Hepatocyte (in vitro differentiated cells): ENCODE measurements at places on chromosomes 1 and 21. TPM values are rescaled to one million over a fixed set of nuclear protein-coding genes. Genes with fewer than 3 reads are reported as not detected.

GPX7 gene
- 56.4 and 58.0 TPM in 2 replicates for polyA plus RNA-seq

CYP2J2 gene
- polyA plus RNA-seq: 2.7 and 6.1 TPM in 2 replicates

MYCL gene
- 7.3 and 7.8 TPM in 2 replicates for polyA plus RNA-seq

TMEM222 gene
- 55.3 and 57.1 TPM in 2 replicates for polyA plus RNA-seq

DRAXIN gene
- polyA plus RNA-seq: 0.28 TPM in 1 of 2 replicates, not detected in the other

KRTAP10-12 gene
- polyA plus RNA-seq: not detected in 2 replicates

ATAD3A gene
- 46.7 and 49.4 TPM in 2 replicates for polyA plus RNA-seq

NUP210L gene
- polyA plus RNA-seq: not detected in 2 replicates

CTSK gene
- 26.6 and 37.3 TPM in 2 replicates for polyA plus RNA-seq

GRCh38 chr1:110615548-110616130, 9.5 kb upstream of the KCNA2 start:
- peaks cover 4% of the 10 kb centered on the region for H3K4me1 ChIP-seq
- H3K27me3 ChIP-seq: peaks cover 41% of the 10 kb centered on the region
- H3K4me3 ChIP-seq: no peak overlapping the region
- peak; percentile 82 for DNase-seq
- H3K36me3 ChIP-seq: no peaks in the 10 kb centered on the region
- H3K27ac ChIP-seq: no peak overlapping the region

GRCh38 chr1:160063176-160063575, 6.8 kb downstream of the KCNJ10 start:
- no peak overlapping the region for H3K4me3 ChIP-seq
- no peak overlapping the region for H3K27ac ChIP-seq
- H3K27me3 ChIP-seq: peaks cover 5% of the 10 kb centered on the region
- DNase-seq: no peak
- no peaks in the 10 kb centered on the region for H3K4me1 ChIP-seq

GRCh38 chr1:6634371-6635052, 9.8 kb downstream of the THAP3 start:
- DNase-seq: peak; percentile 67
- H3K4me3 ChIP-seq: no peak overlapping the region
- no peaks in the 10 kb centered on the region for H3K36me3 ChIP-seq
- H3K4me1 ChIP-seq: no peaks in the 10 kb centered on the region
- no peak overlapping the region for H3K27ac ChIP-seq

- H3K4me3 ChIP-seq: no peak overlapping the region
- no peak for DNase-seq
- H3K4me1 ChIP-seq: peaks cover 23% of the 10 kb centered on the region
- H3K36me3 ChIP-seq: no peaks in the 10 kb centered on the region
Observed at GRCh38 chr1:2637442-2638145, 4.8 kb upstream of the MMEL1 start.

GRCh38 chr1:8586438-8586837, 231.0 kb downstream of the RERE start:
- H3K27me3 ChIP-seq: no peaks in the 10 kb centered on the region
- no peak overlapping the region for H3K4me3 ChIP-seq
- H3K36me3 ChIP-seq: no peaks in the 10 kb centered on the region
- no peak for DNase-seq
- no peak overlapping the region for H3K27ac ChIP-seq
- no peaks in the 10 kb centered on the region for H3K4me1 ChIP-seq

DNA sequence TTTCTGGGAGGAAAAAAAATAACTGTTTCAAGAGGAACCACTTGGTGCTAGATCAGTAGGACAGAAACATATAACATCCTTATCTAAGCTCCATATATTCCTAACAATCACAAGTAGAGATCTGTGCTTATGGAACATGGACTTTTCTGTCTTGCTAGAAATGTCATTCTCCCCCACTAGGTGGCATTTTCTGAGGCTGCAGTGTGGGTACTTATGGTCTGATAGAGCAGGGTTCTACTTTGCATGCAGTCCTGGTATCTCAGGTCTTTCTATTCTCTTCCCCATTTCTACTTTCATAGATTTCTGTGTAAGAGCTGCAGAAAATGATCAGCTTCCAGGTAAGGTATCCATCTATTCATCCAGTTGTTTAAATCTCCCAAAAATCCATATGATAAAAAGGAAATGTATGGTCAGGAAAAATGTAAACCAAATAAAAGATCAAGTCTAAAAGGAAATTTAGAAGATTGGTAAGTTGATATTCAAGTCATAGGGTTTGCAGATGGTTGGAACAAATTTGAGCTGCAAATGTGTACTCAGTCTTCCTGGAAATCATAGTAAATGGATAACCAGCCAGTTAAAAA, 1.5 kb downstream of the ZNF684 start:
- no peaks in the 10 kb centered on the region for H3K27me3 ChIP-seq
- H3K36me3 ChIP-seq: no peaks in the 10 kb centered on the region
- H3K4me3 ChIP-seq: no peak overlapping the region
- H3K4me1 ChIP-seq: no peaks in the 10 kb centered on the region
- DNase-seq: peak; percentile 48
- H3K27ac ChIP-seq: no peak overlapping the region

GRCh38 chr1:12049616-12050015, 13.5 kb upstream of the TNFRSF8 start:
- H3K4me3 ChIP-seq: no peak overlapping the region
- no peaks in the 10 kb centered on the region for H3K36me3 ChIP-seq
- DNase-seq: no peak
- no peaks in the 10 kb centered on the region for H3K27me3 ChIP-seq
- H3K27ac ChIP-seq: no peak overlapping the region
- H3K4me1 ChIP-seq: peaks cover 13% of the 10 kb centered on the region

DNA sequence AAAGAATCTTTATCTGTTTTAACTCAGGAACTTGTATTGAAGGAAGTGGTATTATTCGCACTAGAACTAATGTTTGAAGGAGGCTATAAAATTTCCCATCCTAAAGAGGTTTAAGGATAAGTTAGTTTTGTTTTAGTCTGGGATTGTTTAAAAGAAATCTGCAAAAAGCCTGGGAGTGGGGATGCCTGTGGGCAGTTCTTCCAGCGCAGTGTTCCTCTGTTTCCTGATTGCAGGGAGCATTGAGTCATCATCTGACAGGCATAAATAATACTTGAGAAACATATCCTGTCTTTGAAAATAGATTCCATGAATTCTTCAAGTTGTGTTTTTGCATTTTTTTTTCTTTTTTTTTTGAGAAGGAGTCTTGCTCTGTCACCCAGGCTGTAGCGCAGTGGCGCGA, 350.8 kb upstream of the PTBP2 start:
- no peaks in the 10 kb centered on the region for H3K4me1 ChIP-seq
- DNase-seq: peak; percentile 30
- H3K4me3 ChIP-seq: no peak overlapping the region

GRCh38 chr1:151611288-151611790, 511 bp upstream of the SNX27 start:
- H3K4me1 ChIP-seq: peaks cover 24% of the 10 kb centered on the region
- no peak overlapping the region for H3K4me3 ChIP-seq
- H3K36me3 ChIP-seq: no peaks in the 10 kb centered on the region
- H3K27ac ChIP-seq: peak overlapping the region; percentile 96
- H3K27me3 ChIP-seq: no peaks in the 10 kb centered on the region
- peak; percentile 85 for DNase-seq

GRCh38 chr1:229729916-229730315, 103.9 kb downstream of the URB2 start:
- H3K4me1 ChIP-seq: no peaks in the 10 kb centered on the region
- no peaks in the 10 kb centered on the region for H3K36me3 ChIP-seq
- no peak overlapping the region for H3K4me3 ChIP-seq
- DNase-seq: no peak
- H3K27me3 ChIP-seq: no peaks in the 10 kb centered on the region
